ENCODE measurements at places on chromosomes 12 and 14. TPM values are rescaled to one million over a fixed set of nuclear protein-coding genes. Genes with fewer than 3 reads are reported as not detected.

GRCh38 chr14:56217380-56218045 is 99.3 kb downstream of the PELI2 start:
- no peak for DNase-seq

- no peak for DNase-seq
Observed at GRCh38 chr12:106118381-106119130, 20.2 kb downstream of the NUAK1 start.

DNA sequence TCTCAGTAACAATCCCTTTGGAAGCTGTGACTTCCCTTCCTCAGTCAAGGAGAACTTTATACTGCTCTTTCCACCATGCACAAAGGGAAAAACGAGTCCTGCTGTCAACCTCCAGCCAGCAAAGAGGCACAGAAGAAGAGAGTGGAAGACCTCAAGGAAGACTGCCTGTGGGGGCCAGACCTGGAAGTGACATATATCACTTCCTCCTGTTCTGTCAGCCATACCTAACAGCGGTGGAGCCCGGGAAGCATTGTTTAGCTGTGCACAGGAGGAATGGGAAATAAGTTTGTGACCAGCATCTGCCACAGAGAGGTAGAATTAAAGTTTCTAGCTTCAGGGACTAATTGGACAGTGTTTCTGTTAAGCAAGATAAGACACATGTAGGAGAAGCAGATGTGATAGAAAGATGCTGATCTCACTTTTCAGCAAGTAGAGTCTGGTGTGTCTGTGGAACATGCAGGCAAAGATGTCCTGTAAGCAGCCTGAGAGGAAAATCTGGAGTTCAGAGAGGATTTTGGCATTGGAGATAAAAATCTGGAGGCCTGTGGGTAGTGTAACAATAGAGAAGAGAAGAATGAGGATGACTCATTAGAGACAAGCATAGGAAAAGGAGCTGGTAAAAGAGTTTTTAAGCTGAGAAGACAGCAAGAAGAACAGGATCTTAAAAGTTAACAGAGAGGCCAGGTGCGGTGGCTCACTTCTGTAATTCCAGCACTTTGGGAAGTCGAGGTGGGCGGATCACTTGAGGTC is 141.6 kb upstream of the CPSF6 start:
- no peak for DNase-seq

The PPP1CC gene
- polyA plus RNA-seq: 134 TPM

GRCh38 chr12:7229741-7230140 is 40.3 kb downstream of the PEX5 start:
- DNase-seq: no peak

The P3H3 gene
- 36.7 TPM for polyA plus RNA-seq

- peak; percentile 4 for DNase-seq
Observed at GRCh38 chr12:98296462-98297079, 218.8 kb upstream of the TMPO start.

The TAS2R8 gene
- polyA plus RNA-seq: not detected

GRCh38 chr12:94969424-94969823 is 34.1 kb downstream of the NDUFA12 start:
- no peak for DNase-seq

DNA sequence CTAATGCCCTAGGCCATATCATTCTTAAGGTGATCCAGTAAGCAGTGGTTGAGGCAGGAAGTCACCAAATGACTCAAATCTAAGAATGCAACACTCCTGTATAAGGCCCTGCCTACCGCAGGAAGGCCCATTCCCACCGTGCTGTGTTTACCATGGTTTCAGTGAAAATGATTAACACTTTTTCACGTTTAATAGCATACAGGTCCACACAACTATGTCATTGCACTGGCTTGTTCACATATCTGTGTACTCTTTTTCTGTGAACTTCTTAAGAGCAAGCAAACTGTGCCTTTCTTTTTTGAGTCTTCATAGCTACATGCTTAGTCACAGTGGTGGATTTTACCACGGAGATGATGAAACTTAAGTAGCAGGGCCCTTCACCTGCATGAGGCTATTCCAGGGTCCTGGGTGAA is 214.9 kb downstream of the CNTN1 start:
- DNase-seq: no peak

- no peak for DNase-seq
Observed at GRCh38 chr12:65878540-65878939, 54.3 kb downstream of the HMGA2 start.

GRCh38 chr12:47909839-47910465 is 5.2 kb upstream of the VDR start:
- DNase-seq: no peak

The RDH12 gene
- 0.31 TPM for polyA plus RNA-seq

DNA sequence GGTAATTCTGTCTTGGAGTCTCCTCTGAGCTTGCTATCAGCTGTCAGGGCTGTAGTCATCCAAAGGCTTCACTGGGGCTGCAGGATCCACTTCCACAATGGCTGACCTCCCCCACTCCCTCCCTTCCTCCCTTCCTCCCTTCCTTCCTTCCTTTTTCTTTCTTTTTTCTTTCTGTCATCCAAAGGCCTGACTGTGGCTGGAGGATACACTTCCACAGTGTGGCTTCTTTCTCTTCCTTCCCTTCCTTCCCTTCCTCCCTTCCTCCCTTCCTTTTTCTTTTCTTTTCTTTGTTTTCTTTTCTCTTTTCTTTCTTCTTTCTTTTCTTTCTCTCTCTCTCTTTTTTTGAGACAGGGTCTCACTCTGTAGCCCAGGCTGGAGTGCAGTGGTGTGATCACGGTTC is 30.6 kb downstream of the ARF6 start:
- no peak for DNase-seq

The CAPZA3 gene
- not detected for polyA plus RNA-seq

The SLC38A6 gene
- 11.7 TPM for polyA plus RNA-seq

DNA sequence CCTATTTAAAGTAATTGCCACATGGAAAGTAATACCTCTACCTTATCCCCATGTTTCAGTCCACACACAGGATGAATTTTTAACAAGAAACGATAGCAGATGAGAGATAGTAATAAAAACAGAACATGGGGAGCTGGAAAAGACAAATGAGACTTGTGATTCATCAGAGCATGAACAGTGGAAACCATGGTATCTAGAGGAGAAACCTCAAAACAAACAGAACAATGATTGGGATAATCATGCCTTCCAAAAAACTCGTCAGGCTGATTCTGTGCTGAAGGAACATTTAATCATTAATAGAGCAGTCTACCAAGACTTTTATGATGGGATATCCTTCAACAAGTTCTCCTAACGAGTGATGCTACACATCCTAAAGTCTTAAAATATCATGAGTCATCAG is 1390.7 kb downstream of the FSCB start:
- DNase-seq: no peak

DNA sequence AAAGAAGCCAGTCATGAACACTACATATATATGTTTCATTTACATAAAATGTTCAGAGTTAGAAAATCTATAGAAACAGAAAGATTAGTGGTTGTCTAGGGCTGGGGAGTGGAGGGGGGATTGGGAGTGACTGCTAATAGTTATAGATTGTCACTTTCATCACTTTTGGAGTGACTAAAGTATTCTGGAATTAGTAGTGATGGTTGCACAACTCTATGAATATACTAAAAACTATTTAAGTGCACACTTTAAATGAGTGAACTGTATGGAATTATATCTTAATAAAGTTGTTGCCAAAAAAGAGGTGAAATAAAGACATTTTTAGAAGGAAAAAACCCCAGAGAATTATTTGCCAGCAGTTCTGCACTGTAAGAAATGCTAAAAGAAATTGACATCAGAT is 9.5 kb downstream of the CATSPERB start:
- no peak for DNase-seq

DNA sequence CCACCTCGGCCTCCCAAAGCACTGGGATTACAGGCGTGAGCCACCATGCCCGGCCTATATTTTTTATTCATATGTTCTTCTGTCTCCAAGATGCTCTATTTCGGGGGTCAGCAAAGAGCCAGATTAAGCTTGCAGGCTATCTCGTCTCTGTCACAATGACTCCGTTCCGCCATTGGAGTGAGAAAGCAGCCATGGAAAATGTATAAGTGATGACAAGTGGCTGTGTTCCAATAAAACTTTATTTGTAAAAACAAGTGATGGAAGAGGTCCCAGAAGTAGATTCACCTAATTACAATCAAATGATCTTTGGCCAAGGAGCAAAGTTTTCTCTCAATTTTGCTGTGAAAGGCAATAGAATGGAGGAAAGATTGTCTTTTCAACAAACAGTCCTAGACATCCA is 342.6 kb downstream of the MED13L start:
- DNase-seq: no peak

- DNase-seq: no peak
Observed at GRCh38 chr14:25046301-25046943, 3.5 kb downstream of the STXBP6 start.

GRCh38 chr14:101103321-101103901 is 199.9 kb upstream of the RTL1 start:
- no peak for DNase-seq

The C12orf56 gene
- 0.76 TPM for polyA plus RNA-seq

- no peak for DNase-seq
Observed at GRCh38 chr12:129195081-129195480, 341.8 kb downstream of the GLT1D1 start.

DNA sequence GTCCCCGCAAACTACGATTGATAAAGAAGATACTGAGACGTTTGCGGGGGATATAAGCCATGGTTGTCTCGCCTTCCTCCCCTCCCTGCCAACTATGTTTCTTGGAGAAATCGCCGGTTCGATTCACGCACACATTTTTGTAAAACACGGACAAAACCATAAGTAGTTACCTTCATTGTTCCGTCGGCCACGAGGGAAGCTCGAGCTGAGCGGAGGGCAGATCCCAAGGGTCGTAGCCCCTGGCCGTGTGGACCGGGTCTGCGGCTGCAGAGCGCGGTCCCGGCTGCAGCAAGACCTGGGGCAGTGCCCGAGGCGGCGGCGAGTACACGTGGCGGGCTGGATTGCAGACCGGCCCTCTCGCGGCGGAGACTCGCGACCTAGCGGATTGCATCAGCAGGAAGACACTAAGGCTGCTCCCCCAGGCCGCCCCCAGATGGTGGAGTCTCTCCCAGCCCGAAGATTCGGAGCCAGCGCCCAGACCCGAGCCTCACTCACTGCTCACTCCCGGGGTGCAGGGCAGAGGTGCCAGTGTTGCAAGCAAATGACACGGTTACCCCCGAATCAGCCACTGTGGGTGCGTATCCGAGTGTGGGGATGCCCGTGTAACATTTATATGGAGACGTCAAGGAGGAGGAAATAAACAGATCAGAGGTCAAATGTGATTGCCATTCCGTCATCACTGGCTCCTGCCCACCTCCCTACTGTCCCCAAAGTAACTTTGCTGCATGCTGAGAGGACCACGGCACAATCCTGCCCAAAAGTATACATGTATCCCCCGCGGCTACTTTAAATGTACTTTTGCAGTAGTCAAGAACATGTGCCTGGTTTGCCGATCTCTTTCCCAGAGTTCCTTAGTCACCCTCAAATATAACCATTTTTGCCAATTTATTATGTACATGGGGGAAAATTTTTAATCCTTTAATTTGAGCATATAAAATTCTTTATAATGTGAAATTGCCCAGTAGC is at the start of gene BCAT1:
Gene BCAT1 (minus strand): TSS at position 345 of the 966 bp plus-strand sequence. CDS start 169 bp downstream, at position 176.
- DNase-seq: peak; percentile 81

The CCDC175 gene
- not detected for polyA plus RNA-seq

GRCh38 chr12:27549236-27549800 is 25.3 kb downstream of the PPFIBP1 start:
- DNase-seq: no peak

DNA sequence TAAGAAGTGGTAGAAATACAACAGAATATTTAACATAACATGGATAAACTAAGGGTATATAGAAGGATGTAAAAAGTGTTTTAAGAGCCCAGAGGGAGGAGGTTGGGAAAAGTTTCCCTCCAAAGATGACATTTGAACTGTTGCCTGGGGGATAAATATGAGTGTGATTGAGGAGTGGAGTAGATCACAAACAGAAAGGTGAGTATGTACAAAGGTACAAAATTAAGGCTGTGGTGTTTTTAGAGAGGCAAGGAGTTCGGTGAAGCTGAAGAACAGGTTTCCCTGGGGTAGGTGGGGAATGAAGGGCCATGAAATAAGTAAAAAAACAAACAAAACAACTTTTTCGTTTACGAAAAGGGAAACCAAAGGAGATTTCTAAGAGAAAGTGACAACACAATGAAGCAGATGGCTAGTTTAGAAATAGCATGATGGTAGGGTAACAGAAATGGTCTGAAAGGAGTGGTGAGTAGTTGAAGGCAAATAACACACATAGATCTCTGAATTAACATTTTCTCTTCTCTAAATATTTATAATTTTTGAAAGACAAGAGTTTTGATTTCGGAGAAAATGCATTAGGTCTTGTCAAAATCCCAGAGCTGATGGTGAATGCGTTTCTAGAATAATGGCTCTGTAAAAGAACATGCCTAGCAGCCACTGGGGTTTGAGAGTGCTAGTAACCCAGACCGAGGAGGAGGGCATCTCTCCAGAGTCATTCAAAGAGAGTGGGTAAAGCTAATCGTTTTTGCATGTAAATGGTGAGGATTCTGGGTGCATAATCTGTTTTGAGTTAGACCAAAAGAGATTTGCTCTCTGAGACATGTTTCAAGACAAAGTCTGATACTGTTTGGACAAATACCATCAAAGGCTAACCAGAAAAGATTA is 240.4 kb upstream of the DCN start:
- no peak for DNase-seq

DNA sequence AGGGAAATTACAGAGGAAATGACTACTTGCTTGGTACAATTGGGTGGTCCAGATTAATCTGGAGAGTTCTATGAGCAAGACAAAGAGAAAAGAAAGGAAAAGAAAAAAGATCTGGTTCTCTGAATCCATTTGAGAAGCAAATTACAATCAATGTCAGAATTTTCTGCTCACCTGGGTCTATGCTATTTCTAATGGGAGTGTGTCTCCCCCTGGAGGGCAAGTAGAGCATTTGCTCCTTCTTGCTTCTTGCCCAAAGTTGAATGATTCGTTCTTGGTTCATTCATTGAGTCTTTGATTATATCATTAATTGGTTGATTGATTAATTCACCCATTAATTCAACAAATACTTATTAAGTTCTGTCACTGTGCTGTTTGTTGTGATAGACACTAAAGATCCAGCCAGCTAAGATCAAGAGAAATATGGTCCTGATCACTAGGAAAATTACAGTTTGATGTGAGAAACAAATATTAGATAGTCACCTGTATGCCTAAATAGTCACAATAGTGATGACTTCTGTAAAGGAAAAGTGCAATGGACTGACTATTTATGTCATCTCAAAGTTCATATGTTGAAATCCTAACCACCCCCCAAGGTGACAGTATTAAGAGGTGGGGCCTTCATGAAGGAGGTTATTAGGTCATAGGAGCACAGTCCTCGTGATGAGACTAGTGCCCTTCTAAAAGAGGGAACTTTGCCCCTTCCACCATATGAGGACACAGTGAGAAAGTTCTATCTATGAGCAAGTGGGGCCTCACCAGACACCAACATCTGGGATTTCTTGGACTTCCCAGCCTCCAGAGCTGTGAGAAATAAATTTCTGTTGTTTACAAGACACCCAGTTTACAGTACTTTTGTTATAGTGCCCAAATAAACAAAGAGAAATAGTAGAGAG is 8.0 kb upstream of the ASB8 start:
- peak; percentile 45 for DNase-seq

- DNase-seq: no peak
Observed at GRCh38 chr12:108145011-108145410, 15.9 kb downstream of the WSCD2 start.

GRCh38 chr14:39841088-39841487 is 408.9 kb upstream of the FBXO33 start:
- no peak for DNase-seq

The DPF3 gene
- polyA plus RNA-seq: 6.2 TPM

- no peak for DNase-seq
Observed at GRCh38 chr14:103233328-103233727, 100.7 kb upstream of the EIF5 start.

- peak; percentile 10 for DNase-seq
Observed at GRCh38 chr12:112938751-112939150, 477 bp downstream of the OAS3 start.
